ENCODE measurements at places on chromosomes 2 and 18.
A peak's percentile ranks its signal among the peaks of the same experiment; 100 is the strongest.

DNA sequence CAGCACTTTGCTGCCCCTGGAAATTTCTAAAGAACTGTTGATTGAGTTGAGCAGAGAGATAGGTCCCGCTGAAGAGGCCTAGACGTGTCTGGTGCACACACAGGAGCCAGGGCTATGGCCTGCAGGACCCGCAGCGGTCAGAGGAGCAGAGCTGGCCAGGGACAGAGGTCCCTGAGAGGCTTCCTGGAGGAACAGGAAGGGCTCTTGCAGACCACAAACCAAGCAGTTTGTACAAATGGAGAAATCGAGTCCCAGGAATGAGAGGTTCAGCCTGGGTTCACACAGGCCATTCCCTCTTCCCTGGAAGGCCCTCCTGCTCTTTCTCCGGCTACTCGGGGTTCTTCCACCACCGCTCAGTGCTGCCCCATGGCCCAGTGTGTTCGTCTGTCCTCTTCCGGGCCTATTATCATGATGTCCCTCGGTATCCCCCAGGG, 1.2 kb upstream of the BIN1 start:
- DNase-seq, result no peak

- peak; percentile 30 for DNase-seq
Measured at GRCh38 chr2:172200495-172201085, 97.9 kb upstream of the DLX2 start.

GRCh38 chr2:168375195-168375798, 80.8 kb upstream of the CERS6 start:
- no peak for DNase-seq

DNA sequence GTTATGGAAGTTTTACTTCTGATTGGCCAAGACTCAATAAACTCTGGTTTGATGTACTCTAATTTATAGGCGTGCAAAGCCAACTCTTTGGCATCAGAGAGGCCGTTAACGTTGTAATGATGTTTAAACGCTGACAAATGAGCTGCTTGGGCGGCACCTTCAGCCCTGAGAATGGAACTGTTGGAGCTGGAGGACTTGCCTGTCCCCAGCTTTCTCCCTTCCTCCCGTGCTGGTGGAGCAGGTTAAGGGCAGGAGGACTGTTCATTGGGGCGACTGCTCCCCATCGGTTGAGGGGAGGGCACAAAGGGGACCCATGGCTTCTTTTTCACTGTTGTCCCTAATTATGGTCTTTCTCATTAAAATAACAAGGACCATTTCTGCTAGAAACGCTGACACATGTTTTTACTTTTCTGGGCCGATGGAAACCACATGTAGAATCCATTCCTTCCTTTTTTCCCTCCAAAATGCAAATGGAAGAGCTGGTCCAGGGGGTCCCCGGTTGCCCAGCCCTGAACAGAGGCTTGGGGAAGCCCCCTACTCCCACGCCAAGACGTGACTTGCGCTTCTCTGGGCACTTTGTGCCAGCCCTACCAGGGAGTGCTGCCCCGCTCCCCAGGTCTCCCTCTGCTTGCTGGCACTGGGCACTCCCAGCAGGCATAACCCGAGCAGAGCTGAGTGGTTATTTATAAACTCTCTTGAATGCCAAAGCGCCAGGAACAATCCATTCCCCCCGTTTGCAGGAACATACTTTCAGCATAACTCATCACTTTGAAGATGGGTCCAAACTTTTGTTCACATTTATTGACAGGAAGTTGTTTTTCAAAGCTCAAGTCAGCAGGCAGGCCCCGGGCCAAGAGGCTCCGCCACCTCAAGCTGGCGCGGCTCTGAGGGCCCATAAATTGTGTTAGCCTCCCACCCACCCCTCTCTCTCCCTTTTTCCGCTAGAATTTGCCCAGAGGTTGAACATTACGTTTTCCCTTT, 170.1 kb downstream of the ASB1 start:
- DNase-seq, result no peak

- DNase-seq, result no peak
Measured at GRCh38 chr18:13471198-13471845, 252.8 kb downstream of the LDLRAD4 start.

GRCh38 chr18:35662293-35663062, 80.9 kb downstream of the GALNT1 start:
- DNase-seq, result no peak

DNA sequence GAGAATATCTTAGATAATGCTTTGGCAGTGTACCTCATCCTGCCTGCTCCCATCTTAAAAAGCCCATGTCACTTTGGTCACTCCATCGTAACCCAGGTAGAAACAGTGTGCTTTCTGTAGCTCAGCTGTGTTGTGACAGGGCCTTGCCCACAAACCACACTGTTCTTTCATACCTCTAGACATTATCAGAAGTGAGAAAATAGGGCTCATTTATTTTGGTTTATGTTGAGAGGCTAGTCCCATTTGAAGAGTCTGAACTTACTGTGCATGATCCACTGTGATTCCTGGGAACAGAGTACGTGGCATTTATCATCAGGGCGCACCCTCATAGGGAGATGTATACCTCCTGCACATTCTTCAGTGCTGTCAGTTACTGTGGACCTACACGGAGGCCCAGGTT, 69.7 kb downstream of the FEZ2 start:
- no peak for DNase-seq

DNA sequence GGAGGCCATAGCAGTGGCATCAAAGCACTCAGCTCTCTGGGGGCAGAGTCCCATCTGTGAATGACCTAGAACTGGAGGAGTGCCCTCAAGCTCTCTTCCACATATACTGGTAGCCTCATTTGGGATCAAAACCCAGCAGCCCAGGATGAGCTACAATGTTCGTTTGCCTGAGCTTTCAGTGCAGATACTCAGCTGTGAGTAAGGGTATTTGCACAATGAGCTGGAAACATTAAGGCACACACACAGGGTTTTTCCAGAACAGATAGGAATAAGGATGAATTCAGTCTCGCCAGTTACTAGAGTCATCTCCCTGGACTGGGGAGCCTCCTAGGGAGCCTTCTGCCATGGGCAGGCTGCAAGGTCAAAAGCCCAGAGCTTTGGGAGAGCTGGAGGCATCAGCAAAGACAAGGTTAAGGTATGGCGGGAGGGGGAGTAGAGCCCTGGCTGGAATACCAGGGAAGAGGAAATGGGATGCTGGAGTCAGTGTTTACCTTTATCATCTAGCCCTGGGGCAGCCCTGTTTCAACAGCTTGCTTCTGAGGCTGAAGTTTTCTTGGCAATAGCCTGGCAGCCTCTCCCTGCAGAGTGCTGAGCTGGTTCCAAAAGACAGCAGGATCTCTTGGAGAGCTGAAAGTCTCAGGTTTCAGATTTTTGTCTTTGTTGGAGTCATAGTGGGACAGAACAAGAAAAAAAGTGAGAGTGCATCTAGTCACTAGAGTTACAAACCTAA, 187.7 kb downstream of the LOXHD1 start:
- DNase-seq, result no peak

DNA sequence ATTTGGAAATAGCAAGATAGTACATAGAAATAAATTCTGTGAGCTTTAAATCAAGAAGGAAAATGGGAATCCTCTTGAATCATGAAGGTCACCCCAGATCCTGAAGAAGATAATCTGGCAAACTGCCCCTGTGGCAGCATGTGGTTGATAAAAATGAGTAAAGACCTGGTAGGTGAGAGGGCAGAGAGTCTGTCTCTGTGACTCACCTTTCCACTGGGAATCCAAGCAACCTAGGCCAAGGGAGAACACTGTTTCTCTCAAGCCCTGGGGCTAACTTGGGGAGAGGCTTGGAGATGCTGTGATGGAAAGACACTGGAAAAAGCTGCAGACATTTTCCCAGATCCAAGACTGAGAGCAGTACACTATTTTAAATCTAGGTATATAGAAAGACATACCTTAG, 185.8 kb upstream of the CNTNAP5 start:
- DNase-seq, result no peak
